ENCODE measurements at places on chromosomes 5 and 9. TPM values are rescaled to one million over a fixed set of nuclear protein-coding genes. Genes with fewer than 3 reads are reported as not detected.
A peak's percentile ranks its signal among the peaks of the same experiment; 100 is the strongest.

GABRA1 gene
- 1.8 TPM for total RNA-seq

DNA sequence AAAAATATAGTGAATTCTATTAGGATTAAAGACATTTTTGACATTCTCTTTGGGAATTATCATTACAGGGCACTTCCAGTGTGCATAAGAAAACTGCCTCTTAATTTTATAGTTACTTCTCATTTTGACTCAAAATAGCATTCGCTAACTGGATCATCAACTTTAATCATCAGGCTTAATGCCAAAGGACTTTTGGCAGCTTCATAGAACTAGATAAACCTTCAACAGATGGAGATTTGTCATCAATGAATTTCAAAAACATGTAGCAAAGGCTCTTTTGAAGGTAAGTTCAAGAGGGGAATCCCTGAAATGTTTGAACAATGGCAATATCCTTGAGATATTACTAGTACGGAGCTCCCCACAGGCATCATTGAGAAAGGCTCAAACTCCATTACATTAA, 447.2 kb downstream of the PDE4D start:
- H3K4me1 ChIP-seq, result peaks cover 5% of the 10 kb centered on the region
- H3K36me3 ChIP-seq, result no peaks in the 10 kb centered on the region
- no peak overlapping the region for H3K4me3 ChIP-seq
- DNase-seq, result no peak

GRCh38 chr5:11770310-11770709, 133.9 kb downstream of the CTNND2 start:
- no peak overlapping the region for H3K27ac ChIP-seq
- H3K4me3 ChIP-seq, result no peak overlapping the region

GRCh38 chr9:31541721-31542281, 842.6 kb upstream of the ACO1 start:
- H3K4me1 ChIP-seq, result peaks cover 10% of the 10 kb centered on the region
- no peak for DNase-seq
- no peak overlapping the region for H3K4me3 ChIP-seq
- H3K36me3 ChIP-seq, result no peaks in the 10 kb centered on the region
- H3K27ac ChIP-seq, result no peak overlapping the region

DMRT3 gene
- total RNA-seq, result 0.74 TPM

- DNase-seq, result no peak
- no peaks in the 10 kb centered on the region for H3K27me3 ChIP-seq
- H3K27ac ChIP-seq, result no peak overlapping the region
- H3K36me3 ChIP-seq, result no peaks in the 10 kb centered on the region
Observed at GRCh38 chr9:21154018-21154608, 12.3 kb downstream of the IFNA21 start.

GRCh38 chr9:109401990-109402318, 81.1 kb upstream of the EPB41L4B start:
- no peaks in the 10 kb centered on the region for H3K4me1 ChIP-seq
- H3K36me3 ChIP-seq, result peaks cover 7% of the 10 kb centered on the region
- H3K27ac ChIP-seq, result no peak overlapping the region
- no peak for DNase-seq

CDKN2B gene
- 18.4 TPM for total RNA-seq

DNA sequence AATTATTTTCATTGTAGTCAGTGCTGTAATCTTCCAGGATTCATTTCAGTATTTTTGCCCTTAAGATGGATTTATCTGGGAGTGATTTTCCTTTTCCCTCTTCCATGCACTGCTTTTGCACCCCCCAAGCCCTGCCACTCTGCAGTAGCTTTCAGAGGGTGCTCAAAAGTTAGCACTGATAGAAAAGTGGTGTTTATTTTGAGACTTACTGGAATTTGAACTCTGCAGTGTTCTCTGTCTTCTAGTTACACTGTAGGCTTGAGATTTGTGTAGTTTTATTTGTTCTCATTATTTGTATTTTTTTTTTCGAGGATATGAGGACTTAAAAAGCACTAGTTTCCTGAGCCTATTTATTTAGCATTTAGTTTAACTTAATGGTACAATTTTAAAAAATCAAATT, 70.5 kb downstream of the HSD17B4 start:
- H3K4me1 ChIP-seq, result no peaks in the 10 kb centered on the region
- peaks cover 15% of the 10 kb centered on the region for H3K36me3 ChIP-seq
- H3K27me3 ChIP-seq, result no peaks in the 10 kb centered on the region
- H3K4me3 ChIP-seq, result no peak overlapping the region

GRCh38 chr9:134502266-134502791, 139.3 kb upstream of the COL5A1 start:
- DNase-seq, result no peak
- no peaks in the 10 kb centered on the region for H3K4me1 ChIP-seq
- no peak overlapping the region for H3K27ac ChIP-seq
- H3K4me3 ChIP-seq, result no peak overlapping the region
- peaks cover 3% of the 10 kb centered on the region for H3K27me3 ChIP-seq
- no peaks in the 10 kb centered on the region for H3K36me3 ChIP-seq

NEUROG1 gene
- total RNA-seq, result 3.7 TPM

- DNase-seq, result no peak
- H3K4me1 ChIP-seq, result peaks cover 3% of the 10 kb centered on the region
- H3K27ac ChIP-seq, result peak overlapping the region; percentile 55
- H3K4me3 ChIP-seq, result no peak overlapping the region
- H3K27me3 ChIP-seq, result no peaks in the 10 kb centered on the region
Observed at GRCh38 chr5:39714036-39714698, 289.4 kb upstream of the DAB2 start.

MCC gene
- total RNA-seq, result 24.0 TPM

PCDHGC3 gene
- total RNA-seq, result 11.0 TPM

DNA sequence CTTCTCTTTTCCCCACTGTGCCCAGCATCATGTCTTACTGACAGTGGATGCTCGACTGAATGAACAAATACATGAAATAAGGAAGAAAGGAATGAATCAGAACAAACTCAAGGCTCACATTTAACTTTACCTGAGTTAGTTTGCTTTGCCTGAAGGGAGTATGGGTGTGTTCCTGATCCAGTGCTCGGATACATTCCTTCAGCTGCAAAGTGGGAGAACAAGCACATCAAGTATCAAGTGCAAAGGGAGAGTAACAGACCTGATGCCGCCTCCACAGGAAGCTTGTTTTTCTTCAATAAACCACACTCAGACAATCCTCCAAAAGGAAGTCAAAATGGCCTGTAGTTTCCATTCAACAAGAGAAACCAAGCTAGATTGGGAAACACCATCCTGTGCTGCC, 66.1 kb downstream of the KIF24 start:
- H3K4me3 ChIP-seq, result peak overlapping the region; percentile 12
- no peaks in the 10 kb centered on the region for H3K4me1 ChIP-seq
- no peaks in the 10 kb centered on the region for H3K27me3 ChIP-seq
- H3K27ac ChIP-seq, result peak overlapping the region; percentile 93

OR1J2 gene
- total RNA-seq, result not detected

DNA sequence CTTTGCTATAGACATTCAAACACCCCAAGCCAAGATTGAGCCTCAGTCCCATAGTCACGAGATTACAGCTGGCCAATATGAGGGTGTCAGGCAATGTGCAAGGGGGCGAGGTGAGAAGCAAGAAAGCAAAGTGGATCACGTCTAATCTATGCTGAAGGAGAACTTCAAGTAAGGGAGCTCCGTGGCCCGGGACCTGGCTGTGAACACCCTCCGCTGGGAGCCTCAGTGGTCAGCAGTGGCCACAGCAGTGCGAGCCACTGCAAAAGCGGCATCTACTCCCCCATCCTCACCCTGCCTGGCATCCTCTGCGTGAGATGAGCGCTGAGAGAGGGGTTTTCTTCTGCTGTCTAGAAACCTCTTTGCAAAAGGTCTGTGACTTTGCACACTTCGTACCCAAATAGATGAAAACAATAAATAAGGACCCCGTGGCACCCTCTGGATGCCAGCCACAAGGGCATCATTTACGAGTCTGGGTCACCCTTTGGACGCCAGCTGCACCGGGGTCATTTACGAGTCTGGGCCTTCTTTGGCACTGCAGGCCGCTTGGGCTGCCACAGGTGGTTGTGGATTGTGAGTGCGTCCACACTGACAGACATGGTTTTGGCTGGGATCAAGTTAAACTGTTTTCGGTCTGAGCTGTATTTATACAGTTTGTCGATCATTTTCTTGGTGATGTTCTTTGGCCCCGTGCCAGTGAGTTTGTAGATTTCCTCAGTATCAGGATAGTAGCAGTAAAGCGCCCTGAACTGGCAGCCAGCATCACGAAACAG, 96.4 kb downstream of the CAMSAP1 start:
- no peak overlapping the region for H3K4me3 ChIP-seq
- no peaks in the 10 kb centered on the region for H3K27me3 ChIP-seq
- H3K27ac ChIP-seq, result no peak overlapping the region
- no peak for DNase-seq

FAM221B gene
- total RNA-seq, result 1.1 TPM

PCDHA7 gene
- total RNA-seq, result 2.5 TPM

DOCK8 gene
- 18.6 TPM for total RNA-seq

GRCh38 chr5:122436615-122437014, 124.6 kb downstream of the SNCAIP start:
- no peak overlapping the region for H3K27ac ChIP-seq
- peaks cover 22% of the 10 kb centered on the region for H3K4me1 ChIP-seq
- no peaks in the 10 kb centered on the region for H3K27me3 ChIP-seq
- H3K36me3 ChIP-seq, result peaks cover 23% of the 10 kb centered on the region
- no peak for DNase-seq

- H3K4me3 ChIP-seq, result no peak overlapping the region
- no peaks in the 10 kb centered on the region for H3K36me3 ChIP-seq
- H3K4me1 ChIP-seq, result peaks cover 17% of the 10 kb centered on the region
Observed at GRCh38 chr5:82406205-82406773, 128.1 kb upstream of the RPS23 start.

DNA sequence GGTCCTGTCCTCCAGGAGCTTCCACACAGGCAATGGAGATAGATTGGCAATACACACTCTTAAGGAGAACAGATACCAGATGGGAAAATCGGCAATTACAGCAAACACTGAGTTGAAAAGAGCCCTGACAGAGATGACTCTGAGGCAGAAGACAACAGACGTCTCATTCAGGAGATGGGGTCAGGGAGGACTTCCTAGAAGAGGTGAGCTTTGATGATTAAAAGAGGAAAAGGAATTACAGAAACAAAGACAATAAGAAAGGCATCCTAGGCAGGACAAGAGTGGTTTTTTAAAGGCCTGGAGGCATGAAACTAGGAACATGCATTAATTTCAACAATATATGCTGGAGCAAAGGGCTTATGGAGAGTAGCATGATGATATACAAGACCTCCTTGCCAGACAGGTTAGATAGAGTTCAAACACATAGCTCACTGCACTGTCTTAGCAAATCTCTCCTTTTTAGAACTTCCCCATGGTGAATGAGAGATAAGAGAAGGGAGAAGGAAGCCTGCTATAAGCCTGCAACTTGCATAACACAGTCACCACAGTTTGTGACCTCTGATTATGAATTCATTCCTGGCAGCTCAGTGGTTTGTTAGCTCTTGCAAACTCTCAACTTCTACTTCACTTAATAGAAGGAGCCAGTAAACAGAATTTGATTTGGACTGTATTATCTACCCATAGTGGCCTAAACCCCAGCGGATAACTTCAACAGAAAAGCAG, 48.5 kb downstream of the SIL1 start:
- H3K27ac ChIP-seq, result no peak overlapping the region
- H3K36me3 ChIP-seq, result no peaks in the 10 kb centered on the region
- H3K4me1 ChIP-seq, result peaks cover 64% of the 10 kb centered on the region
- H3K4me3 ChIP-seq, result peak overlapping the region; percentile 4

FBP2 gene
- total RNA-seq, result not detected

DNA sequence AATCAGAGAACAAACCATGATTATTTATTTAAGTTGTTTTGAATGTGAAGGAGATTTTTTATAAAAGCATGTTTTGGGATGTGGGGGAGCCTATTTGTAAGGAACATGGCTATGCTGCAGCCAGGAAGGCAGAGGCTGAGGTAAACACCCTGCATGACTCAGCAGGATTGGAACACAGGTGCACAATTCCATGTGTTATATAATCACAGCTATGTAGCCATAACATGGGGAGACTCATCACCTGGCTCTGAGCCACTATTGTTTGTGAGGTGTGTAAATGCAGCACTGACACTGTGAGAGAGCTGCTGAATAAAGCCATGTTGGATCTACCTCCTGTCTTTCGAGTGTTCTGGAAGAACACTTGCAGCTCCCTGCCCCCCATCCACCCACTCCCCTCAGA, 1009.8 kb downstream of the DNAH5 start:
- H3K27me3 ChIP-seq, result peaks cover 3% of the 10 kb centered on the region
- no peaks in the 10 kb centered on the region for H3K4me1 ChIP-seq
- H3K36me3 ChIP-seq, result no peaks in the 10 kb centered on the region
- H3K4me3 ChIP-seq, result no peak overlapping the region

ACTBL2 gene
- total RNA-seq, result not detected

- no peak overlapping the region for H3K4me3 ChIP-seq
- peaks cover 48% of the 10 kb centered on the region for H3K27me3 ChIP-seq
- H3K36me3 ChIP-seq, result no peaks in the 10 kb centered on the region
- peaks cover 4% of the 10 kb centered on the region for H3K4me1 ChIP-seq
- DNase-seq, result no peak
- no peak overlapping the region for H3K27ac ChIP-seq
Observed at GRCh38 chr5:1865948-1866347, 16.8 kb downstream of the IRX4 start.

DNA sequence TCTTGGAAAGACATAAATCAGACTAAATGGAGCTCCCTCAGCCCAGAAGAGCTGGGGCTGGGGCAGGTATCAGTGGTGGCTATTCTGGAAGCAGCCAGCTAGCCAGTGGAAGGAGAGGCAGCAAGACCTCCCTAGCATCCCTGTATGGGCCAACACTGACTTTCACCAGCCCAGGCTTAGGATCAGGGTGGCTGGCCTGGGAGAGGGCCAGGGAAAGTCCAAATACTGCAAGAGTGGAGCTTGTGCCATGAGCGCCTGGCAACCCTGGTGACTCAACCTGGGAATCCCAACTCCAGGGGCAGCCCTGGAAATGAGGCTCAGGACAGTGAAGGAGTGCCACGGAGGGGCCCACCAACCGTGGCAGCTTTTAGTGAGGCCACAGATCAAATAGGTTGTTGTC, 7.6 kb upstream of the IRF1 start:
- peak overlapping the region; percentile 69 for H3K27ac ChIP-seq
- H3K27me3 ChIP-seq, result peaks cover 8% of the 10 kb centered on the region
- no peak overlapping the region for H3K4me3 ChIP-seq
- H3K36me3 ChIP-seq, result no peaks in the 10 kb centered on the region
- peak; percentile 66 for DNase-seq
- H3K4me1 ChIP-seq, result peaks cover 5% of the 10 kb centered on the region

LHX2 gene
- total RNA-seq, result 1.2 TPM

- no peaks in the 10 kb centered on the region for H3K27me3 ChIP-seq
- peak overlapping the region; percentile 36 for H3K4me3 ChIP-seq
- peak overlapping the region; percentile 56 for H3K27ac ChIP-seq
Observed at GRCh38 chr9:129171993-129172751, 5.9 kb downstream of the IER5L start.

Data from type B pancreatic cell (in vitro differentiated cells).